Tongue (tissue), 3 donors: ENCODE measurements at places on chromosomes 5 and 9.

GRCh38 chr9:88429595-88430430 is 41.6 kb downstream of the SPIN1 start:
- no peak for DNase-seq

- DNase-seq = no peak
These were observed 144.0 kb upstream of the MRPS30 start for GRCh38 chr5:44664711-44665100.

DNA sequence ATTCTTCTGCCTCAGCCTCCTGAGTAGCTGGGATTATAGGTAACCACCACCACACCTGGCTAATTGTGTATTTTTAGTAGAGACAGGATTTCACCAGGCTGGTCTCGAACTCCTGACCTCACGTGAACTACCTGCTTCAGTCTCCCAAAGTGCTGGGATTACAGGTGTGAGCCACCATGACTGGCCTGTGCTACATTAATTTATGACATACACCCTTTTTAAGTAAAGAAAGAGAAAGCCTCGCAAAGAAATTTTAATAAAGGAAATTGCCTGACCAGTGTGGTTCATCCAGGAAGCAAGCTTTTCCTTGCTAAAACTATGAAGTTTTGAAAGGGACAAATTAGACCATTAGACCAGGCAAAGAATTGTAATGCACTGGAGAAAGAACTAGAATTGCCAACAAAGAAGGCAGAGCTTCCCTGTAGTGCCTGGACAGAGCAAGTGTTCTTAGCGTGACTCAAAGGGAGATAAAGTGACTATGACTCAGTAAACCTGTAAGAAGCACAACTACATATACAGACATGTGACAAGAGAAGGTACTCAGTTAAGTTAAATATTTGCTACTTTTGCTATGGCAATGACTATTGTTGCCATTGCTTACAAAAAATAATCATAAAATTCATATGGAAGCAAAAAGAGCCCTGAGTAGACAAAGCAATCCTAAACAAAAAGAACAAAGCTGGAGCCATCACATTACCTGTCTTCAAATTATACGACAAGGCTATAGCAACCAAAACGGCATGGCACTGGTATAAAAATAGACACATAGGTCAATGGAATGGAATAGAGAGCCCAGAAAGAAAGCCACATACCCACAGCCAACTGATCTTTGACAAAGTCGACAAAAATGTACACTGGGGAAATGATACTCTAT is 54.6 kb downstream of the FYB1 start:
- DNase-seq = no peak

GRCh38 chr5:155008669-155009068 is 4.9 kb upstream of the KIF4B start:
- DNase-seq = no peak

GRCh38 chr5:99928490-99928889 is 606.7 kb upstream of the FAM174A start:
- no peak for DNase-seq

DNA sequence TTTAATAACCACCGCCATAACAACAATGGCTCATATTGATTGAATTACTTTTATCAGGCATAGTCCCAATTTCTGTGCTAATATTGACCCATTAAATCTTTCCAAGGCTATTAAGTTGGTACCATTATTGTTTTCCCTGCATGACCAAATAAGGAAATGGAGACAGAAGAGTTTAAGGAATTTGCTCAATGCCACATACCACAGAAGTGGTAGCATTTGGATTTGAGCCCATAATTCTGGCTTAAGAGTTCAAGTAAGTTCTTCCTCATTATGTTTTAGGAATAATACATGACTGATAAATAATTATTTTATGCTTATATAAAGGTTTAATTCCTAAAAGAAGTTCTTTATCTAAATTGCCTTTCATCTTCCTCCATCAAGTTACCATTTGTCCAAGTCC is 43.4 kb upstream of the HAPLN1 start:
- DNase-seq = no peak

- no peak for DNase-seq
These were observed 63.8 kb upstream of the ANKH start for GRCh38 chr5:14935341-14935740.

DNA sequence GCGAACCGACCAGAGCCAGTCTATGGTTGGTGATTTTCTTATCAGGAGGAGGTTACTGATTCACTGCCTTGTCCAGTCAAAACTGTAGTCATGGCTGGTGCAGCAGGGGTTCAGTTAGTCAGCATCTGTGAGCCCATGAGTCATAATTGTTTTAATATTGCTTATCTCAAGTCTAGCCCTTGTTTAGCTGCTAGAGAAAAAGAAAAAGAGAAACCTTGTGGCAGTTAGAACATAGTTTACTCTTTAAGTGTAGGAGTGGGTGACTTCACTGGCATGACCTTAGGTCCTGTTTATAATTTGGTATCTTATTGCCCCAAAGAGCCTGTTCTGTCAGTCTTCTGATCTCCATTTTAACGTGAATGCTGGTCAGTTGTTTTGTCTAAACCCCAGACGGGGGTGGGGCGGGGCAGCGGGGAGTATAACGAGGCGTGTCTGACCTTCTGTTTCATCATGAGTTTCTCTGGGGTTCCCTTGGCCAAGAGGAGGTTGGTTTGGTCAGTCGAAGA is 76.9 kb upstream of the NFIL3 start:
- no peak for DNase-seq

DNA sequence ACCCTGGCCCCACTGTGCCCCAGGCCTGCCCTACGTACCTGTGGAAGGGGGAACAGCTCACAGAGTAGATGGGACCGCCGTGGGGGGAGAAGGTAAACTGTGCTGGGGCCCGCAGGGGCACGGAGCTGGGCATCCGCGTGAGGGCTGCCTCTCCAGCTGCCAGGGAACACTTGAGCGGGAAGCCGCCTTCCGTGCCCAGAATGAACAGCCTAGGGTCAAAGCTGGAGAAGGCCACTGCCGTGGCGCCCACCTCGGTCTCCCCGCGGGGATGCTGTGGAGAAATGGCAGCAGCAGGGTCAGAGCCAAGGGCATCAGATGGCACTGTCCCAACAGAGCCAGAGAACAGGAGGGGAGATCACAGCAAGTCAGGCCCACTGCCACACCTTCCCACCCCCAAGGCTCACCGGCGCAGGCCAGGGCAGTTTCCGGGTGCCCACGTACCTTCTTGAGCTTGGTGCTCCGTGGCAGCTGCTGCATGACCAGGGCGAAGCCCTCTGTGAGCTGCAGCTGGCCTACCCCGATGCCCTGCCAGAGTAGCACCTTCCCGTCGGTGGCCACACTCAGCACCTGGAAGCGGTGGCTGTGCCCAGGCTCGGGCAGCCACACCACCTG is 21.9 kb downstream of the DYNC2I2 start:
- no peak for DNase-seq

GRCh38 chr9:37390759-37391158 is 31.7 kb upstream of the GRHPR start:
- DNase-seq = no peak

GRCh38 chr5:134459010-134459403 is 47.3 kb upstream of the CDKN2AIPNL start:
- DNase-seq = no peak

DNA sequence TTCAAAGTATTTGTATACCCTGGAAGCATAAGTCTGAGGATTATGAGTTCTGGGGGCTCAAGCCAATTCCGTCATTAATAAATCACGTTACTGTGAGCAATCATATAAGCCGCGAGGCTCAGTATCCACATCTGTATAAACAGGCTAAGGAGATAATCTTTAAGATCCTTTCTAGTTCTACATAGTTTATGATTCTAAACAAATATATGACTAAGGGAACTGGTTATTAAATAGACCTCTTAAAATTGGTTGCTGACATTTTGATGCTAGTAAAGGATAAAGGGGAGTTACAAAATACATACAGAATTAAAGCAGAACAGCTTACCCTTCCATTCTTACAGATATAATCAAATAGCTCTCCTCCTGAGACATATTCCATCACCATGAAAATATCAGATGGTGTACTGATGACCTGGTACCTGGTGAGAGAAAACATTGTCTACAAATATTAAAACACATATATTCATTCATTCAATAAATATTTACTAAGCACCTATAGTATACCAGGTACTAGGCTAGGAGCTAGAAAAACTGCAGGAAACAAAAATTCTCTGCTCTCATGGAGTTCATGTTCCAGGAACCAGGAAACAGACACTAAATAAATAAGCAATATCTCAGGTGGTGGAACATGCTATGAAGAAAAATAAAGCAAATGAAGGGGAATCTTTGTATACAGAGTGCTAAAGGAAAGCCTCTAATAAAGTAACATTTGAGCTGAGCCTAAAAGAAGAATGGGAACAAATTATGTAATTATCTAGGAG is 19.5 kb upstream of the TTC33 start:
- DNase-seq = no peak
